ENCODE measurements at places on chromosomes 16 and 17.
A peak's percentile ranks its signal among the peaks of the same experiment; 100 is the strongest.

DNA sequence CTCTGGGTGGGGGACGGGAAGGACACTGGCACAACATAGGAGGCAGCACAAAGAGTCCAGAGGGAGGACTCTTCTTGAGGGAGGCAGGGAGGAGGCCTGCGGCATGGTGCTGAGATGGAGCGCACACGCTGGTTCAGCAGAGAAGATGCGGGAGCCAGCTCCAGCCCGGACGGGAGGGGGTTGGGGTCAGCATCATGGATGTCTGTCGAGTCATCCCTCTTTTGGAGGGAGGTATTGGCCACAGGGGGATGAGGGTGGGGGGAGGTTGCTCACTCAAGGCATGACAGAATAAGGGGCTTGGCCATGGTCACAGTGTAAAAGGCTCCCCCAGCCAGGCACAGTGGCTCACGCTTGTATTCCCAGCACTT lies 19.3 kb downstream of the DCAKD start:
- DNase-seq = no peak

DNA sequence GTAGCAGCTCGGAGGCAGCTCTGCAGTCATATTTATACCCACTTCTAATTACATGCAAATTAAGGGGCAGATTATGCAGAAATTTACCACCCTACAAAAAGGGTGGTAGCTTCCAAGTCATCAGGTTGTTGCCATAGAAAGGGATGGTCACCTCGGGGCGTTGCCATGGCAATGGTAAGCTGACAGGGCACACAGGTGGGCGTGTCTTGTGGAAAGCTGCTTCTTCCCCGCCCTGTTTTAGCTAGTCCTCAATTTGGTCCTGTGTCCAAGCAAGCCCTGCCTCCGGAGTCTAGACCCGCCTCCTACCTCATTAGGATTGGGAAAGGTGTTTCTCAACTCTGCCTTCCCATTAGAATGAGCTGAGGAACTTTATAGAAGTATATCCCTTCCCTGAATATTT lies 98.7 kb downstream of the HS3ST2 start:
- no peak for DNase-seq

DNA sequence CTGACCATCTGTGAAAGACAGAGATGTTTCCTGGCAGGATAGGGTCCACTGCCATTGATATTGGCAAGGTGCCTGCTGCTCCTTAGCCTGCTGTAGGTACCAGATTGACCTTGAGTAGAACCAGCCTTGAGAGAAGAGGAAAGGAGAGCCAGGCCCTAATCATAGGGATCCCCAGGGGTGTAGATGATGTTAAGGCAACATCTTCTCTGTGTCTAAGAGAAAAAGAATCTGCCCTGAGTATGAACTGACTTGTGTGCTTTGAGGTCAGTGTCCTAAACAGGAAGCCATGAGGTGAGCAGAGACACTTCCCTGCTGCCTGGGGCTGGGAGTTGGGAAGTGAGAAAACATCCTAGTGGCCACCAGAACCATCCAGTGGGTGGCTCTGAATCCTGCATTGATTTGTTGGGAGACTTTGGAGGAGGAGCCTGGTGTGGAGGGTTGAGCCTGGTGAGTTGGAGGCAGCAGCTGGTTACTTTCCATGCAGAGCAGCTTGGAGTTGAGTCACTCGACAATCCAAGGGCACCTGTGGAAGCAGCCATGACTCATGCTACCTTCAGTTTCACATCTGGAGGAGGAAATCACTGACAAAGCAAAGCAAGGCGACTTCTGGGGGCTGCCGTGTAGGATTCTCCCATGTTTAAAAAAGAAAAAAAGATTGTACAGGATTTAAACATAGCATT lies 47.8 kb downstream of the BMERB1 start:
- DNase-seq = peak; percentile 95

- DNase-seq = no peak
These were observed 16.7 kb downstream of the RHOT1 start for GRCh38 chr17:32158870-32159585.

DNA sequence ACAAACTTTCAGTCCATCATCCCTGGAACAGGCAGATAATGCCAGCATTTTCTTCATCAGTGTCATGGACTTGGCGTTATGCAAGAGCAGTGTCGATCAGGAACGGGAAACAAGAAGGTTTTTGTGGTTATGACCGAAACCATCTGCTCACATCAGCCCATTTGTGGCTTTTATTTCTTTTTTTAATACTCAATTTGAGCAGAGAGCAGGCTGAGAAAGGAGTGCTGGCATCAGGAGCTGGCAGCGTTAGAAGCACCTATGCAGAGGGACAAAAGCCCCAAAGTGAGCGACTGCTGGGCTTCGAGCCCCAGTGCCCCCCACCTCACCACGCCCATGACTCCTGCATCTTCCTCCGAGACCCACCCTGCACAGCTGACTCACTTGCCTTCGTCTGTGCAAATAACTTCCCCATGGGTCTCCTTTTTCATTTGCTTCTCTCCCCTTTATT lies 16.2 kb upstream of the CD300E start:
- DNase-seq = no peak

GRCh38 chr16:17831330-17831729 lies 360.6 kb upstream of the XYLT1 start:
- DNase-seq = no peak

DNA sequence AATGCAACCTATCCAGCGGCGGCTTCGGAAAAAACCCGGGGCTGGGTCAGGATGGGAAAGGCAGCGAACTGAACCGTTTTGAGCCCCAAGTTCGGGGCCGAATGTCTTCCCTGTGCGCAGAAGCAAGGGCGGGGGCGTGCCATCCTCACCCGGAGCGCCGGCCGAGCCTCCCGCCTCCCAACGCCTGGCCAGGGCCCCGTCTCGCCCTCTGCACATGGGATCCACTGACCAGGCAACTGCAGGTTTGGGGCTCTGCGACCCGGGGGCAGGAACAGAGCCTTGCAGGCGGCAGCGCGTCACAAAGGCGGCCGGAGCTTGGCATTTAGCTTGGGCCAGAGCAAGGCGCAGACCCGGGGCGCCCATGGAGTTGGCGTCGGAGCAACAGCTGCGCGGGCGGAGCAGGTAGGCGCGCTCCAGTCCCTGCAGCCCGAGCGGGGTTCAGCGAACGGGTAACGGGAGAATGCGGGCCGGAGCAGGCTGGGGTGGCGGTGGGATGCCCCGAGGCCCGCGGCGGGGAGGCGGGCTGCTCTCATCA lies at the start of gene FBXO39:
Gene FBXO39 (plus strand): TSS at position 345 of the 535 bp plus-strand sequence. CDS start 3,654 bp downstream, outside the sequence.
- DNase-seq = no peak

GRCh38 chr16:56549744-56550385 lies 15.0 kb upstream of the MT4 start:
- no peak for DNase-seq

DNA sequence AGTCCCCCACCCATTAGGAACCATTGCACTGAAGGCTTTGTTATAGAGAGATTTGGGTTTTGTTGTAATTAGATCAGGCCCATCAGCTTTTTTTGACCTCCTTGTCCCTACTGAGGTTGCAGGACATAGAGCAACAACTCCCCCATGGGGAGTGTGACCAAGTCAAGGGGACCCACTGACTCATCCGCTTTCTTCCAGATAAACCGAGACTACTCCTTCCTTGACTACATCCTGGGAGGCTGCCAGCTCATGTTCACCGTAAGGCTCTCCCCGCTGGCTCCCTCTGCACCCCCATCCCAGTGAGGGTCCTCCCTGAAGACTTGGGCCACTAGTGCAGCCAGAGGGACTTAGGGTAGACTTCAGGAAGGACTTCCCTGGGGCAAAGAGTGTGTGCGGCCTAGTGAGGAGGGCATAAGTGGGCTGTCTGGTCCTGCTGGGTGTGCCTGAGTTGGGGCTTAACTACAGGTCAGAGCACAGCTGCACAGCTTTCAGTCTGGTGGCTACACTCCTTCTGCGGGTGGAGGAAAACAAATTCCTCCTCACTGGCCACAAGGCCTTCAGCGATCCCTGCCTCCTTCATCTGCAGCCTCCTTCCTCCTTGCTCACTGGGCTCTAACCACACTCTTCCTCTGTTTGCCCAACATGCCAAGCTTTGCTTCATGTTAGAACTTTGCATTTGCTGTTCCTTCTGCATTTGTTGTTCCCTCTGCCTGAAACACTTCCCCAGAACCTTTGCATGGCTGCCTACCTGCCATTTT lies 31.0 kb downstream of the CPNE2 start:
- DNase-seq = no peak

DNA sequence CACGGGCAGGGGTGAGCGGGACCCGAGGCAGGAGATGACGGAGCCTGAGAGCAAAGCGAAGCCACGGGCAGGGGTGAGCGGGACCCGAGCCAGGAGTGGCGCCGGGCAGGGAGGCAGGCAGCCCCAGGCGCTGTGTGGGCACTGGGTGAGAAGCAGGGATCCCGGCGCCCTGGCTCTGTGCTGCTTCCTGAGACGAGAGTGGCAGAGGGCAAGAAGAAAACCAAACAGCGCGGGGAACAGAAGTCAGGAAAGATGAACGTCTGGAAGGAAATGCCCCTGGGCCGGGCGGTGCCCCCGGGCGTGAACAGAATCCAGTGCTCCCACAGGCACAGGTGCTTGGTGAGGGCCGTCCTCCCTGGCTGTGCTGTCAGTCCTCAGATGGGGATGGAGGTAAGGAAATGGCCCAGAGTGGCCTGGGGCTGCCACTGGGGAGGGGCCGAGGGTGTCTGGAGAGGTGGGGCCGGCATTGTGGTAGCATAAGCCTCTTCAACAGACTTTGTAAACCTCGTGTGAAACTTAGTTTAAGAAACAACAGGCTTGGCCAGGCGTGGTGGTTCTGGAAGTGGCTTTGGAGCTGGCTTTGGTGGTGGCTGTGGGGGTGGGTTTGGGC lies 9.8 kb downstream of the ASPSCR1 start:
- DNase-seq = no peak

GRCh38 chr17:41651625-41652460 lies 27.5 kb upstream of the KRT17 start:
- DNase-seq = no peak

GRCh38 chr16:89170346-89171215 lies 967 bp upstream of the CDH15 start:
- no peak for DNase-seq

DNA sequence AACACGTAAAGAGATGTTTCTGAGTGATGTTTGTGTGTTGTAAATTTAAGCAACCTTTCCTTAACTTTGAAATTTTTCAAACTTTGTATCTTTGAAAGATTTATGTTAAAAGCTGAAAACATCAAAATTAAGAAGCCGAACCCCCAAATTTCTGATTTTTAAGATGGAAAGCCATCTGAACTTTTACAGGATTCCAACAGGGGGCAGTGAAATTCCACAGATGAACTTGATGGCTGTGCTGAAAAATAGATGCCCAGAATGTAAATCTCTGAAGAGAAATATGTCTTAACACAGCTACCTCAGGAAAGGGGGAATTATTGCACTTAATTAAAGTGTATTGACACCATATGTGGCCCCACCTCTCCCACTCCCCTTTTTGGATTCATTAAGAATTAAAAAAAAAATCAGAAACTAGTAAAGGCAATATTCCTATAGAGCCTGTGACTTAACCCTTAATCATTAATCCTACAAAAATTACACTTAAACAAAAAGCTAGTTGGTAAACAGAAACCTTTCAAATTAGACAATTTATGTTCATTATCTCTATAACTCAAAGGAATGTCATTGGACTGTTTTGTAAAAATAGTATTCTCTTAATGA lies 597.9 kb downstream of the KCNJ2 start:
- no peak for DNase-seq

Measured in SHP77 (cell line).